ENCODE measurements at places on chromosomes 4 and X.

DNA sequence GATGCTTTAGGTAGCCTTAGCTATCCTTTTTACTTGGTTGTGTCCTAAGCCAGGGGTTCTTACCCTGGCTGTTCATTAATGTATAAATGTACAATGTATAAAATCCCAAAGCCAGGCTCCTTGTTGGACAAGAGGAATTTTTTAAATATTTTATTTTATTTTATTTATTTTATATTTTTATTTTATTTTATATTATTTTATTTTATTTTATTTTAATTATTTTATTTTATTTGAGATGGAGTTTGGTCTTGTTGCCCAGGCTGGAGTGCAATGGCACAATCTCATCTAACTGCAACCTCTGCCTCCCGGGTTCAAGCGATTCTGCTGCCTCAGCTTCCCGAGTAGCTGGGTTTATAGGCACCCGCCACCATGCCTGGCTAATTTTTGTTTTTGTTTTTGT lies 8.1 kb upstream of the SLC2A9 start:
- DNase-seq: no peak

DNA sequence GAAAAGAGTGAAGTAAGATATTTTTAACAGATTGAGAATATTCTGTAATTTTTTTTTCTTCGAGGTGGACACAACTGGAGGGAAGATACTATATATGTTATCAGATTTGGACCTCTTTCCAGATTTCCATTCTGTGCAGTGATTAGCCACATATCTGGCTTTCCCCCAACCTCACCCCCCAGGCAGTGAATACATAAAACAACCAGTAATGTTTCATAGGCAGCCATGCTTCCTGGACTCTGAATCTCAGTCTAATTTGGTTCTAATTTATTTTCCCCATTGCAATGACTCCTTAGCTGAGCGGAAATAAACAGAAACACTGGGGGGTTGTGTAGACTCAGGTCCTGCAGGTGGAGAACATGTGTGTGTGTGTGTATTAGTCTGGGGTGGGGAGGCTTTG lies 226.5 kb downstream of the FBXW7 start:
- no peak for DNase-seq

GRCh38 chrX:150907474-150907873 lies 9.0 kb upstream of the CD99L2 start:
- no peak for DNase-seq

DNA sequence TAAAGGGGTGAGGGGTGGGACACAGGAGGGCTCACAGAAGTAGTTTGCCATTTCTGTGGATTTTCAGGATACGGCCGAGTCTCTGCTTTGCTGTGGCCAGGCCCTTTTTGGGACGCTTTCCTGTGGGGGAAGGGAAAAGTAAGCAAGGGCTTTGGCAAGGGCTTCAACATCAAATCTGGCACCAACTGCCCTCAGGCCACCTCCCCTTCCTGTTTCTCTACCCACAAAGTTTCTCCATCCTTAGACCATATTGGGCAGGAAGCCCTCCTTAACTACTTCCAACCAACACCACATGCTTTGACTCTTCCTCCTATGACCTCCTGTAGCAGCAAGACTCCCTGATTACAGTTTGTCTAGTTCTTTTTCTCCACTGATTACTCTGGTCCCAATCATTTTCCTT lies 105.1 kb downstream of the PHF8 start:
- no peak for DNase-seq

DNA sequence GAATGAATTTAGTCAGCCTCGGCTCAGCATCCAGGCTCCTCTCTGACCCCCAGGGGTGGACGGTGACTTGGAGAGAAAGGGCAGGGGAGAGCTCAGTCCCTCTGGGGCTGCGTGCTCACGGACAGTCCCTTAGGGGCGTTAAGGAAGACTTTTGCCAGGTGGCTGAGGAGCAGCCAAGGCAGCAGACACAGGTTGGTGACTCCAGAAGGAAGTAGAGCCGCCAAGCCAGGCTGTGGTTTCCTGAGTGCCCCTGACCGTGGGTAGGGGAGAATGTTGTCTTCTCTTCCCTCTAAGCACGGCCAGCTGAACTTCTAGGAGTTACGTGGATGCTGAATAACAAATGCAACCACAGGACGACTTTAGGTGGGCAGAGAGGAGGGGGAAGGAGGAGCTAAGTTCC lies 91.0 kb upstream of the MTM1 start:
- no peak for DNase-seq

- peak; percentile 42 for DNase-seq
These were observed 41.7 kb downstream of the BCORL1 start for GRCh38 chrX:130024127-130024526.

DNA sequence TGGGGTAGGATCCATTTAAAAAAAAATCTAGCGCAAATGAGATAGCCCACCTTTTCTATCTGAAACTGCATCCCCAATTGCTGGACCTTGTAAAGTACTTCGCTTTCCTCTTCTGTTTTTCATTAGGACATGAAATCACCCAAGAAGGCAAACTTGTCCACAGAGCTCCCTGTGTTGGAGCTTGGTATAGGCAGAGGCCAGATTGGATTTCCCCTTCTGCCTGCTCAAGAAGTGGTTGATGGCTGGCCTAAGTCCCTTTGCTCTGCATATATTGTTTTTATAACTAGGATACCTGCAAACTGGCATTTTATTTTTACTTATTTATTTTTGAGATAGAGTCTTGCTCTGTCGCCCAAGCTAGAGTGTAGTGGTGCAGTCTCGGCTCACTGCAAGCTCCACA lies 28.4 kb downstream of the RNF4 start:
- DNase-seq: no peak

DNA sequence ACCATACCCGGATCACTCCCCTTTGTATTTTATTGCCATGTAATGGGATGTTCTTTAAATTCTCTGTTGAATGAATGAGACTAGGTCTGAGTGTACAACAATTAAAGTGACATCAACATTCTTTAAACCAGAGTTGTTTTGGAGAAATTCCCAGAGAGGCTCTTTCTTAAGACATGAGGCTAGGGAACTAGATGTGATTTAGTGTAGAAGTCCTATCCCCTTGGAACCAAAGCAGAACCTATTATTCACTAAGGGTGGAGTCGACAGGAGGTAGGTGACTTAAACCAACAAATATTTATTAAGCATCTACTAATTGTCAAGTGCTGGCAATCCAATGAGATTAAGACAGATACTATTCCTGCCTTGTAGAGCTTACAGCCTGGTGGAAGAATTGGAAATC lies 1.7 kb downstream of the EIF1AX start:
- DNase-seq: peak; percentile 24

- no peak for DNase-seq
These were observed 100.6 kb downstream of the AFF2 start for GRCh38 chrX:148601034-148601433.

Measured in HCEC 1CT (cell line).